CD4-positive, alpha-beta T cell treated with Interleukin-10 for 1 hour (primary cell): ENCODE measurements at places on chromosomes 2 and 18.
A peak's percentile ranks its signal among the peaks of the same experiment; 100 is the strongest.

GRCh38 chr2:137925599-137925998 lies 38.7 kb upstream of the HNMT start:
- DNase-seq = no peak

DNA sequence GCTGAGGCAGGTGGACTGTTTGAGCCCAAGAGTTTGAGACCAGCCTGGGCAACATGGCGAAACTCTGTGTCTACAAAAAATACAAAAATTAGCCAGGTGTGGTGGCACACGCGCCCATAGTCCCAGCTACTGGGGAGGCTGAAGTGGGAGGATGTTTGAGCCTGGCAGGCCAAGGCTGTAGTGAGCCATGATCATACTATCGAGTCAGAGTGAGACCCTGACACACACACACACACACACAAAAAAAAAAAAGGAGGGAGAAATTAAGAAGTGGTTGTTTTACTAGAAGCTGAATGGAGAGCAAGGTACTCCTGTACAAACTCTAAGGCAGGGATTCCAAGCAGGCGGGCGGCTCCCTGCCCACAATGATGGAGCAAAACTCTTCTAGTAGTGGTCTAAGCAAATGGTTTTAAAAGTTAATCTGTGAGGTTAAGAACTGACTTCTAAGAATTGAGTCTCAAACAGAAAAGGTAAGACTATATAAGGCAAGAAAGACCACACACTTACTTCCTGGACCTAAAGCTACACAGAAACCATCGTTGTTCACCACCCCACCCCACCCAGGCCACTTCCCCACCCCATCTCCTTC lies 2.6 kb downstream of the ANKRD44 start:
- DNase-seq = peak; percentile 57

GRCh38 chr18:9260388-9261380 lies 73.9 kb upstream of the TWSG1 start:
- DNase-seq = no peak

DNA sequence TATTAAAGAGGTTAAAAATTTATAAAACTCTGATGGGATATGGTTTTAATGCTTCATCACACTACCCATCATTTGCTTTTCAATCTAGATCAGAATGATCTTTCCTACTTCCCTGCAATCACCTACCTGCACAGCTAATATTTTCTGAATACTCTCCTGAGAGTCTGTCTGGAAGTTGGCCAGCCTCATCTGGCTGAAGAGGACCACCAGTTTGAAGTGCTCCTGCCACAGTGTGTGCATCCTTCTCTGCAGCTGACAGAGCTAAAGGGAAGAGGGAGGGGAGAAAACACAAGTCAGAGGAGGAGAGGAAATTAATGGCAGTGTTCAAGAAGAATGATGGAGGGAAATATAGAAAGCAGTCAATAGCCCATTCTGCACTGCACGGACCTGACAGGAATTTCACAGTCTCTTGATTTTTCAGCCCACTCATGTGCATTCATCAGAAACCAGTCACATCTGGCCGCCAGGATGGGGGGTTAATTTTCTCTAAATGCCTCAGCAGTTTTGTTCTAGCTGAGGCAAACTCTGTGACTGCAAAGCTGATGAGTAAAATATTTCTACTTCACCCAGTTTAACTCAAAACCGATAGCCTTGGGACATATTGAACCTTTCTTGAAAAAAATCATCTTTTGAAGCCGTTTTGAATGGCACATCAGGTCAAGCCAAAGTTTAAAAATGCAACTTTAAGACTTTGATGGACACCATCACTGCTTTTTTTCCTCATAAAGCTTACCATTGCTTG lies 201.8 kb upstream of the KLHL14 start:
- DNase-seq = no peak

DNA sequence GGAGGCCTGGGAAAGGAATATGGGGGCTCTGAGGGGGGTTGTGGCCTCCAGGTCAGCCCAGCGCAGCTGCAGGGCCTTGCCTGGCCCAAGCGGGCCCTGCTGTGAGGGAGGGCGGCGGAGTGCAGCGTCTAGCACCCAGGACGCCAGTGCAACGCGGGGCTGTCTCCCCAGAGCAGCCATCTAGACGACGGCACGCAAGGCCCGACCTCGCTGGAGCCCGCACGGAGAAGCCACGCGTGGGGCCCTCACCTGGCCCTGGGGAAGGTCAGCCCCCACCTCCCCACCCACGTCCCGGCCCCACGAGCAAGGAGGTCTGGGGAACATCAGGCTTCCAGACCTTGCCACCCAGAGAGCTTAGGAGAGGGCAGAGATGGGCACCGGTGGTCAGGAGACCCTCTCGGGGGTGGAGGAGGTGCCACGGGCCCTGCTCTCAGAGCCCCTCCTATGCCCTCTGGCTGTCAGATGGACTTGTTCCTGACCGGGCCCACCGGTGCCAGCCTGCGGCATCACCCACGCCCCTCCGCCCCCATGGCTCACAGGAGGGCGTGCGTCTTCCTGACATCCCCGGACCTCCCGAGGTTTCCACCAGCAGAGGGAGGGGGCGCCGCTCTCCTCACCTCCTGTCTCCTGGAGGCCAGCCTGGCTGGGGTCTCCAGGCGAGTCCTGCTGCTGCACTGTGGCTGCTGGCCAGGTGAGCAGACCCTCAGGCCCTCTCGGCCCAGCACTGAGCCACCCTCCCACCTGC lies 17.0 kb downstream of the GPR35 start:
- DNase-seq = no peak

DNA sequence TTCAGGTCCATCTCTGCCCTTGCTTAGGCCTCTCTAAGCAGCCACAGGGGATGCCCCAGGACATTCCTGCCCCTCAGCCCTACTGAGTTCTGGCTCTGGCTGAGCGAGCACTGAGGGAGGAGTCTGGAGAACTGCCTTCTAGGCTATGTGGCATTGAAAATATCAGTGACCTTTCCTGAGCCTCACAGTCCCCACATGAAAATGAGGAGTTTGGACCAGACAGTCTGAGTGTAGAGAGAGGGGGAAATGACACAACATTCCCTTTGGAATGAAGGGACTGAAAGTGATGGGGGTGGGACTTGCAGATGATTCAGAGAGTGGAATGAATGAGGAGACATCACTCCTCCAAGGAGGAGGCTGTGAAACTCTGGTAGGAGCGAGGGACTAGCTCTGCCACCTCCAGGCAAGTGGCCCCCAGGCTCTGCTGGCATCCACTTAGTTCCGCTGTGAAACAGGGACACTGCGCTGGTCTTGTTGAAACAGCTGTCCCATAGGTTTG lies 8.0 kb downstream of the TNS1 start:
- no peak for DNase-seq

GRCh38 chr2:8541223-8541622 lies 140.6 kb upstream of the ID2 start:
- no peak for DNase-seq

GRCh38 chr2:145931781-145932395 lies 1412.0 kb upstream of the ZEB2 start:
- DNase-seq = no peak

- no peak for DNase-seq
These were observed 31.6 kb downstream of the PCBP1 start for GRCh38 chr2:70118798-70119454.

GRCh38 chr2:144509001-144509878 lies 10.7 kb downstream of the ZEB2 start:
- DNase-seq = no peak

DNA sequence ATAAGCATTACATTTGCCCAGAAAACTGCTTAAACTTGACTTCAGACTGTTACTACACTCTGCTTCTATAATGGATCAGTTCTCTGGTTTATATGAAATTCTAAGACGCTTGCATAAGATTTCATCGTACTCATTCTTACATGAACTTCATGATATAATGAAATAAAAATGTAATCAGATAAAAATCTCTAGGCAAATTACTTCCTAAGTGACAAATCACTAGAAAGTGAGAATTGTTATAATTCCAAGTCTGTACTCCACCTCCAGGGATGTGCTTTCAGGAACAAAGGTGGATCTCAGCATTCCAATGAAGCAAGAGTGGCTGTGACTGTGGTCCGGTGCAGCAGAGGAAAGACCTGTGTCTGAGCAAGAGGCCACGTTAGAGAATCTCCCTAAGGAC lies 226.2 kb downstream of the PIEZO2 start:
- DNase-seq = no peak
